ENCODE measurements at places on chromosomes 7 and 10.

- peak; percentile 99 for DNase-seq
These were observed 168.6 kb downstream of the ARHGAP12 start for GRCh38 chr10:31759799-31760626.

GRCh38 chr7:121151774-121152221, 163.3 kb downstream of the CPED1 start:
- DNase-seq = no peak

- no peak for DNase-seq
These were observed 4.5 kb upstream of the IQUB start for GRCh38 chr7:123538897-123539296.

DNA sequence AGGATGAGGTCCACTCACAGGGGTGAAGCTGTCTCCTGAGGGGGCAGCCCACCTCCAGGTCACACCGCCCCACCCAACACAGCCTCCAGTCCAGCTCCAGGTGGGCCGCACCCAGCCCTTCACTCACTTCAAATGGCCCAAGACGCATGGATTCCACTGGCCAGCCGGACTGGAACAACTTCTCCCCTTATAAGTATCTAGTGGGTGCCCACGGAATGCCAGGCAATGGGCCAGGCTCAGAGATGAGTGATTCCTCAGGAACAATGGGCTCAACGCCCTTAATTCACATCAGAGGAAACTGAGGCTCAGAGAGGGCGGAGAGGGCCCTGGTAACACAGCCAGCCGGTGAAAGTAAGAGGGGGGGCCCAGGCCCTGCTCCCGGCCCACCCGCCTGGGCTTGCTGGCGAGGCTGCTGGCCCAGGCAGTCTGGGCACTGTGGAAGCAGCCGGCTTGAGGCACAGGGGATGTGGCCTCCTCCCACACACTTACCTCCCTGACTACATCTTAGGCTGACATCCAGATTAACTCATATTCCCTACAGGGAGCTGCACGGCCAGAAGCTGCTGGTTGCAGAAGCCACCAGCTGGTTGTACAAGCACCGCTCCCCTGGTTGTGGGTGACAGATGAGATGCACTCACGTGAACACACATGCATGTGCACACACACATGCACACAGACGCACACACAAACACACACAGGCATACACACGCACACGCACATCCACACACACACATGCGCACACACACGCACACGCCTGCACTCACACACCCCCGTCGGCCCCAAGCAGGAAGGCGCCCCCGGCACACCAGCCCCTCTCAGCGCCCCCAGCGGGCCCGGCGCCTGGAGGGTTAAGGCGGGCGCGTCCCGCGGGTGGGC, 1.0 kb upstream of the FAM20C start:
- peak; percentile 88 for DNase-seq

DNA sequence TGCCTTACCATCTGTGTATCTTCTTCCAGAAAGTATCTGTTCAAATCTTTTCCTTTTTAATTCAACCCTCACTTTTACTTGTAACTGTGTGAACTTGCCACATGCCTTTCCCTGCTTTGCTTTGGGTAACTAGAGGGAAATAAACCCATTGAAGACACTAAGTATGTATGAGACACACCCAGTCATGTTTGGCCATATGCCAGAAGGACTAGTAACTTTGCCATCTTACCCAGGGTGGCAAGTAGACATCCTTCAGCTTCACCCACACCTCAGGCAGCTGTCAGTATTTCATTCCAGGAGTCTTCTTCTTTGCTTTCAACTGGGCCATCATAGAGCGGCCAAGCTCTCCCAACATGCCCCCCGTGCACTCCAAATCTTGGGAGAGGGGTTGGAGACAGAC, 323.1 kb downstream of the TNS3 start:
- no peak for DNase-seq

GRCh38 chr10:113060201-113061053, 110.4 kb downstream of the TCF7L2 start:
- peak; percentile 68 for DNase-seq

DNA sequence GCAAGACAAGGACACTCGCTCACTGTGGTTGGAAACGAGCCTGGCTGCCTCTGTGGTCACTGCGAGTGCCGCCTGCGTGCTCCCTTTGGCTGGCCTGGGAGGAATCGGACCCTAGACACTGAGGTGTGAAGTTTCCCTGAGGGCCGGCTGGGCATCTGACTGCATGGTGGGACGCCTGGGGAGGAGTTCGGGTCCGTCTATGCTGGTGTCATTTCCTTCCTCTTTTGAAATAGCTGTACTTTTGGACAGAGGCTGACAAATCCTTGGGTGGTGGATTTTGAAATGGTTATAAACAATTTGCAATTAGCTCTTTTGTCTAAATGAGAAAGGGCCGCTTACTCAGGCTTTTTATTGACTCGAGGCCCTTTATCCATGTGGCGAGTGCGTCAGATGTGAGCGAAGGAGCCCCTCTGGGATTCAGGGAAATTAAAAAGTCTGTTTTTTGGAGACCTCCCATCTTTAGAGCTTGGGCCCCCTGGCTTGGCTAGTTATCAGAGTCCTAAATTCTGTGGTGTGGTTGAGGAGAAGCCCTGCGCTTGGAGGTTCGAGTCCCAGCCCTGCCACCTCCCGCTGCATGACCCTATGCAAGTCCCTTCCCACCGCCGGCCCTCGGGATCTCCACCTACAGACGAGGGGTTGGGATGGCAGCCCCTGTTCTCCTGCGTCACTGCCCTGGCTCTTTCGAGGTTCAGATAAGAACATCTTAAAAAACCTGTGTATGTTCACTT, 147.1 kb downstream of the RGS10 start:
- DNase-seq = peak; percentile 75

DNA sequence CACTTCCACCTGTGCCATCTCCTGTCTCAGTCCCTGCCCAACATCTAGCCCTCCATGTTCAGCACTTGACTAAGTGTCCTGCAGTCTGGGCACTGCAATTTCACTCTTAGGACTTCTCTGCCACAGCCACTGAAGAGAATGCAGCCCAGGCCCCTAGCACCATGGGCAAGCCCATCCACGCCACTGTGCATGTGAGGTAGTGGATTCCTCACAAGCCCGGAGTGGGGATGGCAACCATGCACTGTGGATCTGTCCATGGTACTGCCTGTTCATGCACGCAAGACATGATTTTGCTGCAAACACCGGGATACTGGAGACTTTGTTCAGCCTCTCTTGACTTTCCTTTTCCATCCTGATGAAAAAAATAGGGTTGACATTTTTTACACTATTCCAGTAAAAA, 12.3 kb downstream of the DDC start:
- DNase-seq = peak; percentile 55

GRCh38 chr10:13340626-13341376, 7.3 kb downstream of the SEPHS1 start:
- DNase-seq = no peak

Measured in sigmoid colon (tissue), 7 donors.